ENCODE measurements at places on chromosomes 11 and 22.

- no peak for DNase-seq
These were observed 4.8 kb upstream of the NUP98 start for GRCh38 chr11:3802011-3802790.

- no peak for DNase-seq
These were observed 146.5 kb upstream of the RAG2 start for GRCh38 chr11:36744375-36745168.

GRCh38 chr11:78748918-78749690 is 174.4 kb upstream of the NARS2 start:
- peak; percentile 68 for DNase-seq

DNA sequence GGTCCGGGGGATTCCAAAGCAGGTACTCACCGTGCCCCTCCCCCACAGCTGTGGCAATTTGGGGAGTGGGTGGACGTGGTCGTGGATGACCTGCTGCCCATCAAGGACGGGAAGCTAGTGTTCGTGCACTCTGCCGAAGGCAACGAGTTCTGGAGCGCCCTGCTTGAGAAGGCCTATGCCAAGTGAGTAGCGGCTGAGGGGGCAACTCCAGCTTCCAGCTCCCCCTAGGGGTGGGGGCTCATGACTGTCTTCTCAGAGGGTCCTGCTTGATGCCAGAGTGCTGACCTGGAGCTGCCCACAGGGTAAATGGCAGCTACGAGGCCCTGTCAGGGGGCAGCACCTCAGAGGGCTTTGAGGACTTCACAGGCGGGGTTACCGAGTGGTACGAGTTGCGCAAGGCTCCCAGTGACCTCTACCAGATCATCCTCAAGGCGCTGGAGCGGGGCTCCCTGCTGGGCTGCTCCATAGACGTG is 4.2 kb downstream of the CAPN1 start:
- no peak for DNase-seq

- DNase-seq = no peak
These were observed 2350.4 kb upstream of the RAG2 start for GRCh38 chr11:38948392-38948791.

DNA sequence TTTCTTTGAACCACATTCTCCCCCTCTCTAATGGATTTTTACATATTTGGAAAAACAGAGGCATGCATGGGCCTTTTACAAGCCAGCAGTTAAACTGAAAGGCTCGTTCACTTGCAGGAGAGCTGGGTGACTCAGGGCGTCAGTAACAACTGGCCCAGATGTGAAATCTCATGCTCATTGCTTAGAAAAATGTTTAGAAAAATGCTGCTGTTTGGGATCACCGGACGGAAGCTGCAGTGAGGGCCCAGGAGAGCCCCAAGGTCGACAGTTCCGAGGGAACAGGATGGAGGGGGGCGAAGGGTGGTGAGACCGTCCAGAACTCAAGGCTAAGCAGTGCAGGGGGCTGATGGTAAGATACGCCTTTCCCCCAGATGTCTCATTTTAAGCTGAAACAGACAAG is 41.7 kb upstream of the SMTN start:
- DNase-seq = no peak

- peak; percentile 76 for DNase-seq
These were observed 30.1 kb upstream of the HMOX1 start for GRCh38 chr22:35350539-35351503.

DNA sequence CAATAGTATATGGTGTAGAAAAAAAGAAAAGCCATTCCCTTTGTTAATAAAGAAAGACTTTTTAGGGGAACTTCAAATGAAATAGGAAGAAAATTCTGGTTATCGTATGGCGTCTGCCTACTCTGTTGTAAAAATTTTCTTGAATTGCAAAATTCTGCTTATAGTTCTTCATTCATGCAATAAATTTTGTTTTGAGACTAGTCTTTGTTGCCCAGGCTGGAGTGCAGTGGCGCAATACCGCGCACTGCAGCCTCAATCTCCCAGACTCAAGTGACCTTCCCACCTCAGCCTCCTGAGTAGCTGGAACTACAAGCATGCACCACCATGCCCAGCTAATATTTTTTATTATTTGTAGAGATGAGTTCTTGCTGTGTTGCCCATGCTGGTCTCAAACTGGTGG is 5.8 kb downstream of the DDIAS start:
- DNase-seq = no peak

DNA sequence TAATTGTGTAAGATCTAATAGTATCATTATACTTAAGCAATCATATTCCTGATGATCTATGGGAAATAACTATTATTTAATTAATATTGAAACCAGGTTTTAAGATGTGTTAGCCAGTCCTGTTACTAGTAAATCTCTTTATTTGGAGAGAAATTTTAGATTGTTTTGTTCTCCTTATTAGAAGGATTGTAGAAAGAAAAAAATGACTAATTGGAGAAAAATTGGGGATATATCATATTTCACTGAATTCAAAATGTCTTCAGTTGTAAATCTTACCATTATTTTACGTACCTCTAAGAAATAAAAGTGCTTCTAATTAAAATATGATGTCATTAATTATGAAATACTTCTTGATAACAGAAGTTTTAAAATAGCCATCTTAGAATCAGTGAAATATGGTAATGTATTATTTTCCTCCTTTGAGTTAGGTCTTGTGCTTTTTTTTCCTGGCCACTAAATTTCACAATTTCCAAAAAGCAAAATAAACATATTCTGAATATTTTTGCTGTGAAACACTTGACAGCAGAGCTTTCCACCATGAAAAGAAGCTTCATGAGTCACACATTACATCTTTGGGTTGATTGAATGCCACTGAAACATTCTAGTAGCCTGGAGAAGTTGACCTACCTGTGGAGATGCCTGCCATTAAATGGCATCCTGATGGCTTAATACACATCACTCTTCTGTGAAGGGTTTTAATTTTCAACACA is 6.4 kb downstream of the BIRC3 start:
- no peak for DNase-seq

DNA sequence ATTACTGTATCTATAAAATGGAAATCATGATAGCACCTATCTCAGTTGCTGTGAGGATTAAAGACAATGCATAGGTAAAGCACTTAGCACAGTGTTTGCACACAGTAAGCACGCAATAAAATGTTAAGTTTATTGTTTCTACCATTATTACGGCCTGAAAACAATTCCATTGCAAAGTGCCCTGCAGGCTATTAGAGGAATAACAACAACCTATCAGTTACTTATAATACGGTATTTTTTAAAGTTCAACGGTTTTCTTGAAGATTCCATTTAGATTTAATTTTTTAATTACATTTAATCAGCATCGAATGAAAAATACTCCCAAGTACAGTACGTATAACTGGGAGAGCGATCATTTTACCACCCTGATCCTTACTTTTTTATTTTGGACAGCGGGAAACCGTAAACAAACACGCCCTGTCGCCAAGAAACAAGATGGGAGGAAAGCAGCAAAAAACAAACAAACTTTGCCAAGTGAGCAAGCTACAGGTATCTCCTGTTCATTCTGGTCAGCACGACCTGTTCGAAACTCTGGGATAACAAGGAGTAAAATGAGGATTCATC is 893 bp downstream of the SLC36A4 start:
- no peak for DNase-seq

DNA sequence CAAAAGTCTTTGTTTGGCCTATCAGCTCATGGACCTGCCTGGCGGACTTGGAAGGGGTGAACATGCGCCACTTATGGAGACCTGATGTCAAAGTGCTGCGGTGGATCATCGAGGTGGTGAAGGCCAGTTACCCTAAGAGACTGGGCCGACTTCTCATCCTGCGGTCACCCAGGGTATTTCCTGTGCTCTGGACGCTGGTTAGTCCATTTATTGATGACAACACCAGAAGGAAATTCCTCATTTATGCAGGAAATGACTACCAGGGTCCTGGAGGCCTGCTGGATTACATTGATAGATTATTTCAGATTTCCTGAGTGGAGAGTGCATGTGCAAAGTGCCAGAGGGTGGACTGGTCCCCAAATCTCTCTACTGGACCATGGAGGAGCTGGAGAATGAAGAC is 17.9 kb downstream of the ALKBH3 start:
- DNase-seq = no peak

DNA sequence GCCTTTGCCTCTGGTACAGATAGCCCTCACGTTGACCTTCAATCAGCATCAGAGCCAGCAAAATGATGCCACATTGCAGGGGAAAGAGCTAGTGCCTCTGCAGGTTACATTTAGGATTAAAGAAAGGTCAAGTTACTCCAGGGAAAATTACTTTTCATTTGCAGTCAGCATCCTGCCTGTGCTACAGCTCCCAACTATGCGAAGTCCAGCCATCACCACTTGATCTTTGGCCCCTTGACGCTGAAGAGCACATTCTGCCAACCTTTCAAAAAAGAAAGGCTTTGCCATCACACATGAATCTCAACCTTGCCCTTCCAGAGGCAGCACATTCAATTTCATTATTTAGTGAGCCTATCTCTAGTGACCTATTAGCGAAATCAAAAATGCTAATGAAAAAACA is 11.3 kb downstream of the FJX1 start:
- no peak for DNase-seq

DNA sequence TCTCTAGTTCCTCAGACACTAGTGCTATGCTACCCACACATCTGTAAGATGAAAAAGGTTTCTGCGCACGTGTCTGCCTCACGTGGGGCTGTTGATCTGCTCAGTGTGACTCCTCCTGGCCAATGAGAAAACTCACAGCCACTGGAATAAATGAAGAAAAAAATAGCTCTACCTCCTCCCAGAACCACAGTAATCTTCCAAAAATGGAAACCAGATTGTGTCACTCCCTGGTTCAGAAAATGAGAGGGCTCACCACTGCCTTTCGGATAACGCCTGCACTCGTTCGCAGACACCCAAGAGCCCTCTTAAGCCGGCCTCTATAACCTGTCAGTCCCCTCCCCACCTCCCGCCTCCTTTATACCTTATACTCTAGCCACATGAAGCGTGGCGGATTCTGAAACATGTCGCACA is 5.1 kb downstream of the APBB1 start:
- no peak for DNase-seq

DNA sequence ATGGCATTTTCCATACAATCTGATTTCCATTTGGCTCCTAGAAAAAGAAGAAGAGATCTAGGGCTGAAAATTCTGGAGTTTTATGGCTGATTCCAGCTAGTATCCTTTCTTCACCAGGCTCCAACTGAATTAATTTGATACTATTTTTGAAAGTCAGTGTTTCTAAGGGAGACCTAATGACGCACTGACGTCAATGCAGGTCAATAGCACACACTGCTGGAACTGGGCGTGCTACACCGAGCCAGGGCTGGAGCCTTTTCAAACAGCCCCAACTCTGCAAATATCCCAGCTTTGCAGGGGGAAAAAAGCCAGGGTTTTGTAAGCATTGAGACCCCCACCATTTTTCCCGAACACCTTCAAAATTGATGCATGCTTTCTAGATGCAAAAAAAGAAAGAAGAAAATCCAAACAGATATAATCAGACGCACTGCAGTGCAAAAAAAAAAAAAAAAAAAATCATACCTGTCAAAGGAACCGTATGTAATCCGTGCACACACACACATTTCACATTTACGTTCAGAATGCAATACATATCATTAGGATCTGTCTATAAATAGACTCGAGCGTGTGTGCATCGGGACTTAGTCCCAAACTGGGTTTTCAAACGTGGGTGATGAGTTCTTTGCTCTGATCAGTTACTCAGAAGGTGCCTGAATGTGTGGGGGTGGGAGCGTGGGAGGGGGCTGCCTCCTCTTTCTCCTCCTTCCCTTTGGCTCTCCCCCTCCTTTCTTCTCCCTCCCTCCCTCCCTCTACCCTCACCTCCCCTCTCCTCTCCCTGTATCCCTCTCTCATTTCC is 124.5 kb upstream of the HSD17B12 start:
- no peak for DNase-seq

- DNase-seq = no peak
These were observed 6.3 kb downstream of the DAGLA start for GRCh38 chr11:61686469-61686868.

DNA sequence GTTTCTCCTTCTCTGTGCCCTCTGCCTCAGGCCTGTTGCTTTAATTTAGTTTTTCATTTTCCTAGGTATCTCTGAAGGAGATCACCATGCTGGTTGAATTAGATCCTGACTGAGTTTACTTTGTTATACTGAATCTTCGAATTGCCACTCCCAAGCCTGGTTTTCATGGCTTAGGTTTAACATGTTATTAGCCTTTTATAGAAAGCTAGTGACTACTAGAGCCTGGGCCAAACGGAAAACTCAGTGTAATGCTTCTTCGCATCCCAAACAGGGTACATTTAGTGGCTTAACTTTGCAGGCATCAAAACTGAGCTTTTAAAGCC is 3.6 kb downstream of the CRKL start:
- no peak for DNase-seq

DNA sequence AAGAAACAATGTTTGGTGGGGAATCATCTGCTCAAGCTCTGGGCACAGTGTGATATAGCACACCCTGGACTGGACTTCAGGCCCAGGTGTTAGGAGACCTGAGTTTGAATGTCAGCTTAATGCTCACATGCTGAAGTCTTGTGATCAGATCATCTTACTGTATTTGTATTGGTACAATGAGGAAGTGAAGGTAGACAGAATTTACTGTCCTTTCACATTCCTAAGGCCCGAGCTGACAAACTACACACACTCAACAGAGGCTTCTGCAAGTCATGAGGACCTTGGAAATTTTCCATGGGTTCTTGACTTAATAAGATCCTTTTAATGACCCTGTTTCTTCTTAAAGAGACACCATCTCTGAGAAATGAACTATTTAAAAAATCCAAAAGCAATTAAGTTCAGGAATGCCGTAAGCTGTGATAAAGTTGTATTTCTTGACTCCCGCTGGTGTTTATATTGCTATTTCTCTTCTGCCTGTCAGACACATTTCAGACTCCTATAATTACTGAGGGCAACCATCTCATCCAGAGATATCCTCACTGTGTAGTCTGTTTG is 802.0 kb downstream of the DLG2 start:
- peak; percentile 2 for DNase-seq

DNA sequence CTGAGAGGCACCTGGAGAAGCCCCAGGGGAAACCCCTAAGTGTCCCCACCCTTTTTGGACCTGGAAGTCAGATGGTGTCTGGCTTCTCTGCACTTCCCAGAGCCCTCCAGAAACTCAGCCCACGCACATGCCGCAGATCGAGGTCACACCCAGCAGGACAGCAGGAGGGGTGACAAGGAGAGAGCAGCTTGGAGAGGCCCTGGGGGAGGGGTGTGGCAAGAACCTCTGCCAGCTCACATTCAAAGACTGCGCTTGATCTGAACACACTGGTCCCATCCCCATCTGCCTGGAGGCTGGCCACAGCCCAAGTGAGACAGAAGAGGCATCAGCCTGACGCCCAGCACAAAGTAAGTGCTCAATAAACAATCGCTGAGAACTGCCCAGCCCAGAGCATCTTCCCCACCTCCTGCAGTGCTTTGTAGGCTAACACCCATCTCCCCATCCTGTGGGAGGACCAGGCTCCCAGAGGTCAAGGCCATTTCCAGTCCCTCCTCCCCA is 21.4 kb downstream of the TMPRSS6 start:
- no peak for DNase-seq

DNA sequence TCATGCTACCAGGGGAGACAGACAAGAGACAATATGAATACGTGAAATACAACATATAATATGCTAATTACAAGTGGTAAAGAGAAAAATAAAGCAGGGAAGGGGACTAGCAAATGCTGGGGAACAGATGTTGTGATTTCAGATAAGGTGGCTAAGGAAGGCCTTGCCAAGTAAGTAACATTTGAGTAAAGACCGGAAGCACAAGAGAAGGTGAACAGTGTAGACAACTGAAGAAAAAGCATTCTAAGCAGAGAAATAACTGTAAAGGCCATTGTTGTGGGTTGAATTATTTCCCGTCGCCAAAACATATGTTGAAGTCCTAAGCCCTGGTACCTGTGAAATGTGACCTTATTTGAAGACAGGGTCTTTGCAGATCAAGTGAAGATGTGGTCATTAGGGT is 63.7 kb upstream of the EED start:
- no peak for DNase-seq
